ENCODE measurements at places on chromosomes 4 and X.
A peak's percentile ranks its signal among the peaks of the same experiment; 100 is the strongest.

DNA sequence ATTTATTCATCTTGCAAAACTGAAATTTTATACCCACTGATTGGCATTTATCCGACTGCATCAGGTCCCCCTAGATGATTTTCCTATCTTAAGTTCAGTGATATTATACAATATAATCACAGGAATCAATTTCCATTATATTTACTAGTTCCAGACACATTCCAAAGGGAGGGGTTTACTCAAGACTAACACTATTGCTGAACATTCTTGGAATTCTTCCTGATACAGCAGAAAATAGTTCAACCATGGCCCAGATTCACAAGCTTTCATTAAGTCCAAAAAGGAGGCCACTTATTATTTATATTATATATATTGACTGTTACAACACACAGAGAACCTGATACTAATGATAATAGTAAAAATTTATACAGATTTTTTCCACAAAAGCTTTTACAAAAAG is 2353.6 kb downstream of the PCDH7 start:
- DNase-seq, result no peak

GRCh38 chr4:63663870-63664269 is 745.4 kb downstream of the TECRL start:
- no peak for DNase-seq

DNA sequence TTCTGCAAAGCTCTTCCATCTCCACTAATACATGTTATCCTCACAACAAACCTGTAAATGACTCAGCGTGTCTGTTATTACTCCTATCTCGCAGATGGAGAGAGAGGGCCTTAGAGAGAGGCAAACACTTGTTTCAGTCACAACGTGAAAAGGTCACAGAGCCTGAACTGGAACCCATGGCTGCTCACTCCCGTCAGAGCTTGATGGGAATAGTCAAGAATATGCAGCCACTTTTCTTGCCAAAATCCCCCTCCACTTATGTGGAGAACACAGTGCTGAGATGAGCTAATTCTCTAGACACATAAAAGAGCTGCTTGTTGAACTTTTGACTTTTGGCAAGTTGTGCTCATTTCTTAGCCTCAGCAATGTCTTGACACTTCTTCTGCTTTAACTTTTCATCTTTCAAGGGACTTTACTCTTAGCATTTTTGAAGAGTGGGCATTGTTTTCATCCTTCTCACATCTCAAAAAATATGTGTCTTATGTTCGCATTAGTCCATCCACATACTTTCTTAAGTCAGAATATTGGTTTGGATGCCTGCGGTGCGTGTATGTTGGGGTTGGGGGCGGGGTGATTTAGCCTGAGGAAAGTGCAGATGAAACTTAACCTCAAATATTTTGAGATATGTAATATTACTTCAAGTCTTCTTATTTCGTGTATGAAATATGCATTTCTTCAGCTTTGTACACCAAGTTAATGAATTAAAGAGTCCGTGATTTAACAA is 69.2 kb downstream of the SYNPO2 start:
- no peak for DNase-seq

DNA sequence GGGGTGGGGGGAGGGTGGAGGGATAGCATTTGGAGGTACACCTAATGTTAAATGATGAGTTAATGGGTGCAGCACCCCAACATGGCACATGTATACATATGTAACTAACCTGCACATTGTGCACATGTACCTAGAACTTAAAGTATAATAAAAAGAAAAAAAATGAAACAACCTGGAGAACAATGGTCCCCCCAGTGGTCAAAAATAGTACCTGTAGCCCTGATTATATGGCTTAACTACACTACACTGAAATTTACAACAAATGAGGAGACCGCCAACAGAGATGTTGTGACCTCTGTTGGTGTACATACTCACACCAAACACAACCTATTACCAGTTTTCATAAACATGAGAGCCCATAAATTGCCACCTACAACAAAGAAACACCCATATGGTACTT is 7.3 kb upstream of the MAGEE1 start:
- DNase-seq, result no peak

DNA sequence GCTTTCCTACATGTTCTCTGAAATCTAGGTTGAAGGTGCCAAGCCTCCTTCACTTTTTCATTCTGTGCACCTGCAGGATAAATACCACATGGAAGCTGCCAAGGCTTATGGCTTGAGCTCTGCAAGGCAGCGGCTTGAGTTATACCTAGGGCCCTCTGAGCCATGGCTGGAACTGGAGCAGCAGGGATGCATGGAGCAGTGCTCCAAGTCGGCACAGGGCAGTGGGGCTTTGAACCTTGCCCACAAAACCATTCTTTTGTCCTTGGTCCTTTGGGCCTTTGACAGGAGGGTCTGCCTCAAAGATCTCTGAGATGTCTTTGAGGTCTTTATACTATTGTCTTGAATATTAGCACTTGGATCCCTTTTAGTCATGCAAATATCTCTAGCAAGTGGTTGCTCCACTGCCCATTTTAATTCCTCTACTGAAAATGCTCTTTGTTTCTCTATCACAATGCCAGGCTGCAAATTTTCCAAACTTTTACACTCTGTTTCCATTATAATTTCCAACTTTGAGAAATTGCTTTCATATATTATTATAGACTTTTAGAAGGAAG is 536.2 kb upstream of the KLHL4 start:
- no peak for DNase-seq

DNA sequence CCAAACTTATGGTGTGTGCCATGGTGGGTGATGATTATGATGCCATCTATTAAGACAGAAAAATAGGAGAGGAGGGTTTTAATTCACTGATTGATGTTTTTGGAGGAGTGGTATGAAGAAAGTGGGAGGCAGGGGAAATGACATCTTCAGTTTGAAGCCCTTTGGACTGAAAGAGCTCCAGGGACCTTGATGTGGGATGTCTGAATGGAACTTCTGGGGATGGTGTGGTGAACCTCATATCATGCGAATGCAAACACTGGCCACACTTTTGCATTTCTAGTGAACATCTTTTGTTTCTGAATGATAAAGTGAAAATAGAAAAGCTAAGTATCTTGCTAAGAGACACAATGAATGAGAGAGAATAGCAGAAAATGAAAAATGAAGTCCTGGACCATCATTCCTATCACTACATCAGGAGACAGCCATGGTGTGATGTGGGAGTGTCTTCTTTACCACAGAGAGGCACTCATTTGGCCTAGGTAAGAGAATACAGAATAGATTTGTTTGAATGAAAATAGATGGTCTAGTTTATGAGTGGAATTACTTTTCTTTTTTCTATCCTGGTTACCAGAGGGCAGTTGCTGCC is 123.5 kb downstream of the ZNF827 start:
- DNase-seq, result no peak

- no peak for DNase-seq
Measured at GRCh38 chr4:73486497-73486896, 5.0 kb downstream of the AFM start.

DNA sequence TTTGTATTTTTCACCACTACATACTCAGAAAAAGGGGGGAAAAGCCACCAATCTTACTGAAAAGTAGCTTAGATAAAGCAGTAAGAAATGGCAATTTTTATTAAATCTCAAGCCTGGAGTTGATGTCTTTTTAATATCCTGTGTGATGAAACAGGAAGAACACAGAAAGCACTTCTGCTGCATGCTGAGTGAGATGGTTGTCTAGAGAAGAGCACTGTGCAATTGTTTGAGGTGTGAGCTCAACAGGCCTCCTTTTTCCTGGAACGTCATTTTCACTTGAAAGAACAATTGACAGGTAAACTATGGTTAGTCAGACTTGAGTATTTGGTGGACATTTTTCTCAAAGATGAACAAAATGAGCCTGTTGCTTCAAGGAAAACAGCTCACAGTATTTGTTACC is 73.9 kb downstream of the RTL5 start:
- no peak for DNase-seq

DNA sequence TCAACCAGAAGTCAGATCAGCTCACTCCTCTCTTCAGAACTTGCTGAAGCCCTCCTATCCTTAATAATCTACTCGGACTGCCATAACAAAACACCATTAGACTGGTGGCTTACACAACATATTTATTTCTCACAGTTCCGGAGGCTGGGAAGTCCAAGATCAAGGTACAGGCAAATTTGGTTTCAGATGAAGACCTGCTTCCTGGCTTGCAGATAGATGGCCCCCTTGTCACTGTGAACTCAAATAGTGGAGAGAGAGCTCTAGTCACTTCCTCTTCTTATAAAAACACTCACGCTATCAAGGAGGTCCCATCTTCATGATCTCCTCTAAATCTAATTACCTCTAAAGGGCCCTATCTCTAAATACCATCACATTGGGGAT is 125.1 kb downstream of the CAMK2D start:
- DNase-seq, result no peak

GRCh38 chrX:103688946-103689345 is 2.4 kb upstream of the MORF4L2 start:
- DNase-seq, result no peak

DNA sequence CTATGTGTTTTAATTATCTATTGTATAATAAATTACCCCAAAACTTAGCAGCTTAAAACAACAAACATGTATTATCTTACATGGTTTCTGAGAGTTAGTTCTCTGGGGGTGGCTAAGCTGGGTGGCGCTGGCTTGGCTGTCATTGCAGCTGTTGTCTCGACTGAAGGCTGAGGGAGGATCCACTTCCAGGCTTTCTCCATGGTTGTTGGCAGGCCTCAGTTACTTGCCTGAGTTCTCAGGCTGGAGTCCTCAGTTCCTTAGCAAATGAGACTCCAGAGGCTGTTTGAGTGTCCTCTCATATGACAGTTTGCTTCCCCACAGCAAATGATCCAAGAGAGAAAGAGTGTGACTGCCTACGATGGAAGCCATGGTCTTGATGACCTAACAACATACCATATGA is 23.5 kb upstream of the GALNT7 start:
- no peak for DNase-seq

GRCh38 chrX:101219864-101220346 is 319 bp downstream of the DRP2 start:
- no peak for DNase-seq

DNA sequence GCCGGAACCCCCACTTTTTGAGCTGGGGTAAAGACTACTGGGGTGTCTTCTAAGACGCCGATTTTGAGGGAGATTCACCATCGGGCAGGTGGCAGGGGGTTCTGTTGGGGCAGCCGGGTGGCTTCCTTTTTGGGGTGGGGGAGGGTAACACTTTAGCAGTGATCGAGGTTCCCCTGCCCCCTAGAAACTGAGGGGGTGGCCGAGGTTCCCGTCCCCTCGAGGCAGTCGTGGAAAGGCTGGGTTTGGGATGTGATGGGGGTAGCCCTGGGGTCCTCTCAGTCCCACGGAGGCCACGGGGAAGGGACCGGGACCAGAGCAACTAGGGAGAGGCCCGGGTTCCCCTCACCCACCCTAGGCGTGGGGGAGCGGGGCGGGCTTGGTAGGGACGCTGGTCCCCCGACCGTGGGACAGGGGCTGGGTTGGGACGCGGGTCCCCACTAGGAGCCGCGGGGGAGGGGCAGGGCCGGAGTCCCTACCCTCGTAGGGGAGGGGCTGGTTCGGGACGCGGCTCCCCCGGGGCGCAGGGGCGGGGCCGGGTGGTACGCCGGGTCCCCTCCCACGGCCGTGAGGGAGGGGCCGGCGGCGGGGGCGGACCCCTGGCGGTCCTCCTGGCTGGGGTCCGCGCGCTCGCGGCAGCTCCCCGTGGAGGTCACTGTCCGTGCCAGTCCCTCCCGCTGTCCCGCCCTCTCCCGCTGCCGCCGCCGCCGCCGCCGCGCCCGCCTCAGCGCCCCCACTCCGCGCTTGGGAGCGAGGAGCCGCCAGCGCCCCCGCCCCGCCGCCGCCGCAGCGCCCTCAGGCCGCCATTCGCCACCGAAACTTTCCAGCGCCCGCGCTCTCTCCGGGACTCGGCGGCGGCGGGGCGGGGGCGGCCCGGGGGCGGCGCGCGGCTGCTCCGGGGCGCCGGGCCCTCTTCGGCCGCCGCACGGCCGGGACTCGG is at the start of gene TBL1X:
Gene TBL1X, plus strand, starts transcription at position 624 of the 937 bp plus-strand sequence. CDS start 188,529 bp downstream, outside the sequence.
- peak; percentile 84 for DNase-seq

GRCh38 chrX:67436867-67437266 is 107.0 kb upstream of the AR start:
- DNase-seq, result no peak

GRCh38 chrX:107154787-107155620 is 36.4 kb upstream of the RBM41 start:
- DNase-seq, result peak; percentile 67

DNA sequence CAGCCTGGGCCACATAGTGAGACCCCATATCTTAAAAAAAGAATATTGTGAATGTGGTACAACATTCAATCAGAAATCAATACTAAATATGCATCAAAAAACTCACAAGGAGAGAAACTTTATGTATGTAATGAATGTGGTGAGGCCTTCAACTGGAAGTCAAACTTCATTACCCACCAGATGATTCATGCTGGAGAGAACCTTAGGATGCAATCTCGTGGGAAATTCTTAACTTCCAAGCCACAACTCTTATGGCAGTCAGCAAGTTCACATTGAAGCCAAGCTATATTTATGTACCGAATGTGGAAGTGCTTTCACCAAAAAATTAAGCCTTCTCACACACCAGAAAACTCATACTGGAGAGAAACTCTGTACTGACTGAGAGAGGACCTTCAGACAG is 84.5 kb upstream of the UXT start:
- DNase-seq, result no peak

DNA sequence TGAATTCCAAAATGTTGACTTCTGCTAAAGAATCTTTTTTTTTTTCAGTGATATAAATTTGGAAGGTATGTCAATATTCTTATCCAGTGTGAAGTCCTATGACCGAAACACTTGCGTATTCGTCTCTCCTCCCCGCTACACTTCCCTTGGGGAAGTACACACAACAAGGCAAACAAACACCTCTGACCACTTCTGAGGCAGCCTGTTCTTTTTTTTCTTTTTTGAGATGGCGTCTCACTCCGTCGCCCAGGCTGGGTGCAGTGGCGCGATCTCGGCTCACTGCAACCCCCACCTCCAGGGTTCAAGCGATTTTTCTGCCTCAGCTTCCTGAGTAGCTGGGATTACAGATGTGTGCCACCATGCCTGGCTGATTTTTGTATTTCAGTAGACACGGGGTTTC is 78.1 kb upstream of the DHRSX start:
- DNase-seq, result no peak

- no peak for DNase-seq
Measured at GRCh38 chr4:116796022-116796421, 289.4 kb downstream of the TRAM1L1 start.
